ENCODE measurements at places on chromosomes 6 and 20.
A peak's percentile ranks its signal among the peaks of the same experiment; 100 is the strongest.

- DNase-seq = no peak
These were observed 35.0 kb downstream of the BTBD9 start for GRCh38 chr6:38604700-38605099.

- DNase-seq = peak; percentile 87
These were observed 65.1 kb downstream of the PLG start for GRCh38 chr6:160766989-160767646.

DNA sequence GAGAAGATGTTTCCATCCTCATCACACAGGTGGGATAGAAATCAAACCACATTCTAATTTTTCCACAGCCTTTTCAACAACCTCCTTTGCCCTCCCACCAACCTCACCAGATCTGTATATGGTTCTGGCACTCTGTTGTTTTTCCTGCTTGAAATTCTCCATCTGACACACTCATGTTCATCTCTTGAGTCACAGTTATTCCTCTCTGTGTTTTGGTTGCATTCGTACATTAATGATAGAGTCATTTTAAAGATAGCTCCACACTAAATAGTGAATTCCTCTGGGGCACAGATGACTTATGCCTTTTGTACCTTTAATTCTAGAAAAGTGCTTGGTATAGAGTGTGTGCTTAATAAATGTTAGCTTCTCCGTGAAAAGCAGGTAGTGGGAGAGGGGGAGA is 1.4 kb upstream of the GCLC start:
- DNase-seq = no peak

GRCh38 chr20:31580706-31581105 is 24.4 kb upstream of the ID1 start:
- peak; percentile 74 for DNase-seq

GRCh38 chr6:30319146-30319835 is 7.4 kb upstream of the TRIM39 start:
- peak; percentile 72 for DNase-seq

DNA sequence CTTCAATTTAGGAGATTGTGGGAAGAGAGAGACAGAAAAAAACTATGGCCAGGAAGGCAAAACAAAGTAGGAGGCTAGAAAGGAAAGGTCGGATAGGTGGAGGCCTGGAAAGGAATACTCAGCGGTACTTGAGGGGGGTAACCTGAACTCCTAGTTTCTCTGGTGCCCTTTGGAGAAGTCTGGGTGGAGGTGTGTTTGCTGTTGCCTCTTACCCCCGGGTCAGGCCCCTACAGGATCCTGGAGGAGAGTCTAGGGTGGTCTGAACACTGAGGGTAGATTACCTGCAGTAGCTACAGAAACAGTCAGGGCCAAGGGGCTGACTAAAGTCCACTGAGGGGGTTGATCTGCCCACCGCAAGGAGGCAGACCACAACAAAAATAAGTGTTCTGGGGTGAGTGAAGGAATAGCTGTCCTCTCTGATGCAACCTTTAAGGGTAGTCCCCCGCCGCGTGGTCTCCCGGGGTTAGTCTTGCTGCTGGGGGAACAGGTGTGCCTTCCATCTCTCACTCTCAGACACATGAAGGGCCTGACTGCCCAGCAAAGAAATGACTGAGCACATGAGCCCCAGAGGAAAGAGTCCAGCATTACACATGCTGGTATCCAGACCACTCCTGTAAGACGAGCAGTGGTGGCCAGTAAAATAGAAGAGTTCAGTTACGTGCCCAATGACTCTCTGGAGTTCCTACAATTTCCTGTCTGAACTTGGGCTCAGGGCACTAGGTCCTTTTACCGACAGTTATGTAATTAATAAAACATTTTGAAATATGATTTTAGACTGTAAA is 59.5 kb downstream of the MTHFD1L start:
- DNase-seq = peak; percentile 25

Data from GM23338 (cell line).